Activated T-helper 1 cell treated with Interleukin-2 at 50 U/mL for 16 hours (primary cell): ENCODE measurements at places on chromosomes 2 and 18.
A peak's percentile ranks its signal among the peaks of the same experiment; 100 is the strongest.

DNA sequence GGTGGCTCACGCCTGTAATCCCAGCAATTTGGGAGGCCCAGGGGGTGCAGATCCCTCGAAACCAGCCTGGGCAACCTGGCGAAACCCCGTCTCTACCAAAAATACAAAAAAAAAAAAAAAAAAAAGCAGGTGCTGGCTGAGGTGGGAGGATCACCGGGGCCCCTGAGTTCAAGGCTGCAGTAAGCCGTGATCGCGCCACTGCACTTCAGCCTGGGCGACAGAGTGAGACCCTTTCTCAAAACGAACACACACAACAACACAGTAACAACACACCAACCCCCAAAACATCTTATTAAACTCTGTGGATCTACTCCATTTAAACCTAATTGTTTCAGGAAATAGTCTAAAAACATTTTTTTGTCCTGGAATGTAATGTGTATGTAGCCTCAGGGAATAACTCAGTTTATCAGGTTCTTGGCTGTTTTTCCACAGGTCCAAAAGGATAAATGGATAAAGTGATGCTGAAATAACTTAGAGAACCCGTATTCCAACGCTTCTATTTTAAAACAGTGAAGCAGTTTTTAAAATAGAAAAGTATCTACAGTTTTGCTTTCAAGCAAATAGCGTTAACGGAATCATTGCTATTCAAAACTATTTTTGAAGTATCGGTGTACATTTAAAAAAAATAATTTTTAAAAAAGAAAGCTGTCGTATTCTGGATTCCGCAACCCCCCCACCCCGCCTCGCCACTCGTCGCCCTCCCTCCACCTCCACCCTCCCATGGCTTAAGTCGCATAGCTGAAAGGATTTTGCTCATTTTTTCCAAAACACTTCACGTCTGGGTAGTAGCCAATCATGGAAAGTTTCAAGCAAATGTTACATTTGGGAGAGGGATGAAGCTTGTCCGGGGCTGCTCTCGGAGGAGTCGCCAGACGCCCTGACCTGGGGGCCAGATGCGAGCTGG, 895 bp upstream of the GLS start:
- peak; percentile 9 for DNase-seq

DNA sequence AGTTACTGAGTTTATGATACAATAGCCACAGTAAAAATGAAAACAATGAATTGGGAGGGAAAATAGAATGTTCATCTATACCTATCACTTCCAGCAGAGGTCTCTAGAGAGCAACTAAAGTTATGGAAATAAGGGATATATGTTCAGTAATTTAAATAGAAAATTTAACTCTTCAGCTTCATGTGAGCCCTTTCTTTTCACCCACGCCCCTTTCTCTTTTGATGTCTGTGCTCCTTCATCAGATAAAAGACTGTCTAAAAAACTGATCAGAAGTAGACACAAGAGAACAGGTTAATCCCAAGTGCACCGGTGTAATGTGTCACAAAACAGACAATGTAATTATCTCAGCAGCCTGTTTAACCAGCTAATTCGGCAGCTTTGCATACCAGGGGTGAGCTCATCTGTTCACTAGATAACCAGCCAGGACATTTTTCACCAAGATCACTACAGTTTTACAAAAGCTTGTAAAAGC, 238.5 kb upstream of the ERBB4 start:
- no peak for DNase-seq

DNA sequence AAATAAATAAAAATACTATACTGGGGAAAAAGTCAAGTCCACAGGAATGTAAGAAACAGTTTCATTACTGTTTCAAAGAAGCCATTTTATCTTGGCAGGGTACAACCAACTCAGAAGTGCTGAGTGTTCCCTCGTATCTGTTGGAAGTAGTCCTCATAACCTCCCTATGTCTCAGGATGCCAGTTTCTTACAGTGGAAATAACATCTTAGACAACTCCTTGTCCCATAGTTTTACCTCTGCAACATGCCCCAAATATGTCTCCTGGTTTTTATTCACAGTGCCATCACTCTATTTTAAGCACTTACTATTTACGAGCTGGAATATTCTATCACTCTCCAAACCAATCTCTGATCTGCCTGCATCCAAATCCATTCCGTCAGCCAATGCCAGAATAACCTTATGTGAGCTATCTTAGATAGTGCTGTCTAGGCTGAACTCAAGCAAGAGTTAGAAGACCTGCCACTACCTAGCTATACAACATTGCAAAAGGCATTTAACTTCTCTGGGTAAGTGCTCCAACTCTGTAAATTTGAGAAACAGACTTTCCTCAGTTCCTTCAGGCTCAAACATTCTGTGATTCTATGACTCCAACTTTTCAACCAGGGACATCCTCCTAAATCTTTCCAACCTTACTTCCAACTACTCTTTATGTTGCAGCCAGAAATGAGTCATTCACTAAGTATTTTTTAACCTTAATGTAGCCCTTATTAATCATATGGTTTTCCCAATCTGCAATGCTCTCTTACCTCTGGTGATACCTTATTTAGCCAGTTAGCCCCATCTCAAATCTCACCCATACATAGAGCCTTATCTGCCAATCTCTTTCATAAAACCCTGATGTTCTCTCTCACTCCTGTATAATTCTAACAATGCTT, 66.7 kb downstream of the RTN4 start:
- no peak for DNase-seq

- DNase-seq: no peak
Observed at GRCh38 chr2:174072069-174072468, 106.9 kb upstream of the SP3 start.

DNA sequence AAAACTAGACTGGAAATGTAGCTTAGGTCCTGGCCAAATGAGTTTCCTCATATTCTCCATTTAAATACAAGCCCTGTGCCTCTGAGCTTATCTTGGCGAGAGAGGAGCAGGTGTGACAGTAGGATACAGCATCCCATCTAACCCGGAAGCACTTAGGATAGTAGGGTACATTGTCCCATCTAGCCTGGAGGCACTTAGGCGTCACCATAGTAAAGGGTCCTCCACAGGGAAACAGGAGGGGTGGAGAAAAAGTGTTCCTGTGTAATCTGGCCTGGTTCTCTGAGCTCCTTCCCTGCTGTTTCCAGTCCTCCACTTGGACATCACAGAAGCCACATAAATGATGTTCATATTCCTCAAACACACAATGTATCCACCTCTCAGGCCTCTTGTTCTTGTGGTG, 301.4 kb downstream of the GALR1 start:
- DNase-seq: no peak

DNA sequence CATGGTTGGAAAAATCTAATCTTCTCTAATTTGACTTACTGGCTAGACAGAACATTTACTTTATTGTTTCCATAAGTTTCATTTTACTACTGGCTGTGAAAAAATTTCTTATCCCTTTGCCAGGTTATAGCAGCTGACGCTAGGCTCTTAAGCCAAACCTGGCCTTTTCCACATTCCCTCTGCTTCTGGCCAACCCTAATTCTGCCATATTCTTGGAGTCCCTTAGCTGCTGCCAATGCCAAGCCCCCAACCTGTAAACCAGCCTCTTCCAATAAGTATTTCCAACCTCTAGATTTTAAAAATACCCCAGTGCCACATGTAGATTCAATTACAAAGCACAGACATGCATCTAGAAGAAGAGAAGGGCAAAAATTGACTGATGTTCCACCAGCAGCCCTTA, 452.3 kb upstream of the MEX3C start:
- DNase-seq: no peak

- no peak for DNase-seq
Observed at GRCh38 chr2:144504218-144504641, 15.7 kb downstream of the ZEB2 start.

DNA sequence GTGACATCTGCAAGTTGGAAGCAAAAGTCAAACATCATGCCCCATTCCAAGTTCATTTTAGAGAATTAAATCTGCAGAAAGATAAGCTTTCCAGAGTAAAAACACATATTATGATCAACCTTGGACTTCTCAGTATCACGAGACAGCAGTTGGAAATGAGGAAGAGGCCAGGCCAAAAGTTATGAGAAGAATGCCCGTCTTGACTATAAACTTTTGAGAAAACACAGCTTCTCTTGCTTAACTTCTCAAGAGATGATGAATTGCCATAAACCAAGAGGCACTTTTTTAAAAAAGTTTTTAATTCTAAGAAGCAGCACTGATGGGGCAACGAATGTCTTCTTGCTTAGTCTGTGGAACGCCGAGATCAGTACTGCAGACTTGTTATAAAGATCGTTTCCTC, 52.6 kb upstream of the NFU1 start:
- DNase-seq: no peak

DNA sequence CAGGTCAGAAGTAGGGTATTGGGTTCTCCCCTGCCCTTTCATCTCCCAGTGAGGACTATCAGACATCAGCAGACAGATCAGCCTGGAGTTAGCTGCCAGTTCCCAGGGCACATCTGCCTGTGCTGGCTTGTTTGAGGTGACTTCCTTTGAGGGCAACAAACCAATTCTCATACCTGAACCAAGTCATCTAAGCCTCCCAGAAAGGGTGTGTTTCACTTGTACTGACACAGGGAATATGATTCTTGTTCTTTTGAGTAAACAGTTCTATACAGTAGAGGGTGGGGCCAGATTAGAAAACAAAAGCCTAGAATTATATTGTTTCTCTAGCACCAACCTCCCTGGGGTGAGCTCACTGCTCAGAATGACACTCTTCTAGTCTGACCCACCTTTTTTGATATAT, 591.9 kb downstream of the SLC4A3 start:
- no peak for DNase-seq
